ENCODE measurements at places on chromosomes 7 and 10.

- DNase-seq: no peak
Measured at GRCh38 chr7:24419077-24419476, 135.1 kb downstream of the NPY start.

- DNase-seq: no peak
Measured at GRCh38 chr10:96289218-96289910, 14.9 kb upstream of the DNTT start.

GRCh38 chr10:113592380-113592779 is 39.5 kb downstream of the HABP2 start:
- no peak for DNase-seq

DNA sequence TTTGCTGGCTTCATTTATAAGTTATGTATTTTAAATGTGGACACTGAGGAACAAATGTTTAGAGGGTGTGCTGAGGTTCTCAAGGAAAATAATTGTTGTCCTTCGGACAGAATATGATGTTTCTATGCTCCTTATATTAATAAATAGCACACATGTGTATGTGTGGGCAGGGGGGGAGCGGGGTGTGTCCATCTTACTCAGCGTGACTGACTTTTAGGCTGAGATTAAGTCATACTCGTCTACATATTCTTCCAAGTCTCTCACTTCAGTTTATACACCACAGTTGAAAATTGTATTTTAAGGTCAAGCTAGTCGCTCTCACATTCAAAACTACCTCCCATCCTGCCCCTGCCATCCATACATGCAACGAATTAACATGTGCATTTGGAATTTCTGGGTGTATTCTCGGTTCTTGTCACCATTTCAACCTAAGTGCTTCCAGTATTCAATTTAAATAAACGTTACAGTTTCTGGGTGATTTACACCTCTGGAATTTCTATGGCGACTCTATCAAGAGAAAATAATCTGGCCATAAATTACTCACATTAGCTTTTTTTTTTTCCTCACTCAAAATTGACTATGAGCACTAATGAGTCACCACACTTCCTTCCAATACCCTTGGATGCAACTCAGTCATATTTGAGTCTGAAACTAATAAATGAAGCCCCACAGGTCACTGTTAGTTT is 3.3 kb downstream of the PCDH15 start:
- DNase-seq: no peak

DNA sequence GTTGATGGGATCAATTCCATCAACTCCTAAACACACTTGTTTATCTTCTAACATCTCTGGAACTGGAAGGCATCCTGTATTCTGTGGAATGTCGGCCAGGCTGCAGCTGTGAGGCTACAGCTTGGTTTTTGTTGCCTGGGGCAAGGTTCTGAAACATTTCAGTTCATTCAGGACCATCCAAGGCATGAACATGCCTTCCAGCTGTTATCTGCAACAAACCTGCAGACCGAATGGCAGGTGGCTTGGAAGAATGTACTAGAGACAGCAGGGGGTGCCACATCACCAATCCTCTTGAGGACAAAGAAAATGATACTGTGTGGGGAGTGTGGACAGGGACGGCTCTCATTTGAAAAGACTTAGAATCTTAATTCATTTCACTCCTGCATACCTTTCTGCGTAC is 12.4 kb downstream of the PAPOLB start:
- DNase-seq: peak; percentile 2

DNA sequence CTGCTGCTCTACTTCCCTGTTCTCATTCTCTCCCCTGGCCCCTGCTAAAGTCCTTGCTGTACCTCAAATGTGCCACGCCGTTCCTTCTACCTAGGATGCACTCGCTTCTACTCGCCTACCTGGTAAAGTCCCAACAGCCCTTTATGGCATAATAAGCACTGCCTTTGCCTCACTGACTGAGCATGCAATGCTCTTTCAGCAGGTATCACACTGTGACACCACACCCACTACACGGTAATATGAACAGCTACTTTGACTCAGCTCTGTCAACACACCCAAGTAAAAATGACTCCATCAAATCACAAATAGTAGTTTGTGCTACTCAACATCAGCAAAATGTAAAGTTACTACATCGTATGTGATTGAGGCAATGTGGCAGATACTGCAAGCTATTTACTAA is 37.6 kb downstream of the FAM204A start:
- DNase-seq: no peak

DNA sequence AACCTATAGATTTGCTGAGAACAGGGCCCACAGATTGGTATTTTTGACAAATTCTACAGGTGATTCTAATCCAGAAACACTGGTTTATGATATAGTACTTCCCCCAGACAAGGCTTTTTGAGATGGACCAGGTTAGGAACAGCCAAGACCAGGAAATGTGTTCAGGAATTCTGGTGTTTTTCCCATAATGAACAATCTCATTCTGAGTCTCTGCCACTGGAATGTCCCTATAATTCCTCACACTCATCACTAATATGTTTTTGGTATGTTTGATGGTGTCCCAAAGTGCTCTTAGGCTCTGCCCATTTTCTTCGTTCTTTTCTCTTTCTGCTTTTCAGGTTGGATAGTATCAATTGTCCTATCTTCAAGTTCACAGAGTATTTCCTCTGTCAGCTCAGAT is 107.2 kb upstream of the IGFBP3 start:
- no peak for DNase-seq

- no peak for DNase-seq
Measured at GRCh38 chr7:80459776-80460510, 51.9 kb downstream of the GNAT3 start.

DNA sequence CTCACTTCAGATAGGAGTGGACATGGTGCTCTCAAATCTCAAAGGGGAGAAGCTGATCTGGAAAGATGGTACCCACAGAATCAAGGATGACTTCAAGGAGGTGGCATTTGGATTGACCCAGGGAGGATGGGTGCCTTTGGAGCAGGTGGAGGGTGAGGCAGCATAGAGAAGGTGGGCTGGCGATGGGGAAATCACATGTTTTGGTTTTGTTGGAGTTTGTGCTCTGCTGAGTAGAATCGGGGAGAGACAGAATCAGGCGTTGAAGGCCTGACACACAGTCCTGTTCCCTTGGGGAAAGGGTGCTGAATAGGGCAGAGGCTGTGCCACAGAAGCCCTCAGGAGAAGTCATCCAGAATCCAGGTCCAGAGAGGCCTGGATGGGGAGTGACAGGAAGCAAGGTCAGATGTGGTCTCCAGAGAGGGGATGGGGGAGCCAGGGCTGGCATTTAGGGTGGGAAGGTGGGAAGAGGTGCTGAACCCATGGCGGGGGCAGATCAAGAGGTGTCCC is 291.1 kb downstream of the GLRX3 start:
- no peak for DNase-seq

- peak; percentile 63 for DNase-seq
Measured at GRCh38 chr7:101814991-101815825, 2.2 kb upstream of the CUX1 start.

GRCh38 chr10:29634105-29634504 is 666 bp downstream of the SVIL start:
- no peak for DNase-seq

Measured in NK-92 treated with Interleukin-12 subunit alpha and Interleukin-12 subunit beta, amount 100 ng/mL, for 24 hours (cell line).